ENCODE measurements at places on chromosomes 5 and 9. TPM values are rescaled to one million over a fixed set of nuclear protein-coding genes. Genes with fewer than 3 reads are reported as not detected.

Gene PCDHGB7
- 0.04 TPM for total RNA-seq

Gene IFNA2
- not detected for total RNA-seq

Gene CDK9
- 78.6 TPM for total RNA-seq

Gene SLC6A18
- not detected for total RNA-seq

Gene TAF11L7
- not detected for total RNA-seq

Gene GRIA1
- total RNA-seq, result not detected

Gene PCDHGA9
- total RNA-seq, result 0.18 TPM

Gene FCN2
- total RNA-seq, result not detected

Gene GABRB2
- total RNA-seq, result not detected

Gene REEP5
- total RNA-seq, result 39.2 TPM

Gene SLC4A9
- not detected for total RNA-seq

Gene PCDHA9
- not detected for total RNA-seq
